ENCODE measurements at places on chromosomes 2 and 18.

DNA sequence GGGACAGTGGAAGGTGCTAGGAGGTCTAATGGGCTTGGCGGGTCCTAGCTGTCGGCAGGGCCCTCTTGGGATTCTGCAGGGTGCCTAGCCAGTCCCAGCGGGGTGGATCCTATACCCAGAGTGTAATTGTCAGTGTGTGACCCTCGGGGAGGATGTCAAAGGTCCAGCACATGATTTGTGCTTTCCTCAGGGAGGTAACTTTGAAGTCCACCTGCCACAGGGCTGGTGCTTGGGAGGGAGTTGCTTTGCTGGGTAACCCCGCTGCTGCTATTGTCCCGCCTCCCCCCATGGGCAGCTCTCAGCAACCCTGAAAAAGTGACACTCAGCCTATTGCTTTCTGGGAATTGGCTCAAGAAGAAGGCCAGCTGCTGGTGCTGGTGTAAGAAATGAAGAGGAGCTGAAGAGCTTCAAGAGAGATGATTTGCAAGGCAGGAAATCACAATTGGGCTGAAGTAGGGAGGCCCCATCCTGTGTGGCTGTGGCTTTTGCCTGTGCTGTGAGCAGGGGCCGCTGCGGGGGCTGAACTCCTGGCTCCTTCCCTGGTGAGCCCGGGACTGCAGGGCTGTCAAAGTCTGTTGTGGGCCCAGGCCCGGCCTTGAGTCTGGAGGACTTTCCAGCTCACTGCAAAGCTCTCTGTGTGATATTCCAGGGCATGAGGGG lies 36.4 kb downstream of the EMILIN2 start:
- peak overlapping the region; percentile 89 for H3K27ac ChIP-seq
- peaks cover 35% of the 10 kb centered on the region for H3K4me1 ChIP-seq
- H3K27me3 ChIP-seq, result no peaks in the 10 kb centered on the region
- H3K4me3 ChIP-seq, result peak overlapping the region; percentile 43

- H3K36me3 ChIP-seq, result no peaks in the 10 kb centered on the region
- H3K27me3 ChIP-seq, result no peaks in the 10 kb centered on the region
- no peak for DNase-seq
- H3K27ac ChIP-seq, result no peak overlapping the region
Observed at GRCh38 chr2:150472511-150472899, 15.0 kb downstream of the RND3 start.

DNA sequence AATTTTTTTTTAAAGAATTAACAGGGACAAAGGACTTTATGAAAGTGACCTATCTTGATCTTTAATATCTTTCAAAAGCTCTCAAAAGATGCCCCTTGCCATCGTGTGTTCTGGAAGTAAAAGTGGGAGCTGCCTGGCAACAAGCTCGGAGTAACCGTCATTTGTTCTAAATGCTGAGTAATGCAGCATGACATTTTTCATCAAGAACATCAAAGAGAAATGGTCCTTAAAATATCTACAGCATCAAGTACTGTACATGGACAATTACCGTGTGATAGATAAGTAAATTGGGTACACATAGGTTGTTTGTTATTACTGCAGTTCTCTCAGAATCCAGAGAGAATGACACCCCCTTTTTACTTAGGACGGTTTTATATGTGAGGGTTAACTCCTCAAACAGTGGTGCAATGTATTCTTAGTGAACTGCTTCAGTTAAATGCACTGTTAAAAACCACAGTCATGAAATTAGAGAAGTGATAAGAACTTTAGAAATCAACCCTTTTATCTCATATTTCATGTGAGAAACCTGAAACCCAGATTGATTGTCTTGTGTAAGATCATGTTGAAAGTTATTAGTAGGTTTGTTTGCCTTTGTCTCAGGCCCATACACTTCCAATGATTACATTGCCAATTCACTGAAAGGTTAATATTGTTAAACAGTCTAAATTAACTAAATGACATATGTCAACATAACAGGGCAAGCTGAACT lies 90.6 kb upstream of the HNMT start:
- H3K27ac ChIP-seq, result no peak overlapping the region
- H3K4me3 ChIP-seq, result no peak overlapping the region
- H3K27me3 ChIP-seq, result no peaks in the 10 kb centered on the region
- no peaks in the 10 kb centered on the region for H3K36me3 ChIP-seq

DNA sequence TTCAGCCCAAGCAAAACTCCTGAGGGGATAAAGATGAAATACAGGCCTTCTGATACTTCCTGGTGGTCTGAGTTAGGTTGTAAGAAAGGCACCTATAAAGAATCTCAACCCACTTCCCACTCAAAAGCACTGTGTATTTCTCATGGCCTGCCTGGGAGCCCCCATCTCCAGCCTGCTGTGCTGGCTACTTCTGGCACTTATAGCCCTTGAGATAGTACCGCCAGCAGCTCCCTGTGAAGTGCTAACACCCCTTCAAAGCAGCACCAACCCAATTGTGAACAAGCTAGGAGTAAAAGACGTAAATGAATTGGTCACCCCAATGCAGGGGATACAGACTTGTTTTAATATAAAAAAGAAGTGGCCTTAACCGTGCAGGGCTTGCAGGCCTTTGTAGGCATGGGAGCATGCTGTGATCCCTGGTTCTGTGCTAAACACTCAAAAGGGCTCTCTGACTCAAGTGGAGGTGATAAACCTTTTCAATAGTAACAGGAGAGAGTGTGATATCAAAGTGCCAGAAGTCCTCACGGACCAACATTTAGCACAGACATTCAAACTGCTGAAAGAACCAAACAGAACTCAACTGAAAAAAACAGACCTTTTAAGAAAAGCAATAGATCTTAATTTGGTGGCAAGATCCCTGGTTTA lies 80.8 kb downstream of the RTN4 start:
- H3K36me3 ChIP-seq, result peaks cover 35% of the 10 kb centered on the region
- peaks cover 25% of the 10 kb centered on the region for H3K4me1 ChIP-seq
- no peak for DNase-seq

- no peak for DNase-seq
- H3K27me3 ChIP-seq, result peaks cover 23% of the 10 kb centered on the region
- H3K27ac ChIP-seq, result peak overlapping the region; percentile 92
- H3K36me3 ChIP-seq, result peaks cover 41% of the 10 kb centered on the region
Observed at GRCh38 chr2:225040856-225041206, 1.4 kb downstream of the DOCK10 start.

DNA sequence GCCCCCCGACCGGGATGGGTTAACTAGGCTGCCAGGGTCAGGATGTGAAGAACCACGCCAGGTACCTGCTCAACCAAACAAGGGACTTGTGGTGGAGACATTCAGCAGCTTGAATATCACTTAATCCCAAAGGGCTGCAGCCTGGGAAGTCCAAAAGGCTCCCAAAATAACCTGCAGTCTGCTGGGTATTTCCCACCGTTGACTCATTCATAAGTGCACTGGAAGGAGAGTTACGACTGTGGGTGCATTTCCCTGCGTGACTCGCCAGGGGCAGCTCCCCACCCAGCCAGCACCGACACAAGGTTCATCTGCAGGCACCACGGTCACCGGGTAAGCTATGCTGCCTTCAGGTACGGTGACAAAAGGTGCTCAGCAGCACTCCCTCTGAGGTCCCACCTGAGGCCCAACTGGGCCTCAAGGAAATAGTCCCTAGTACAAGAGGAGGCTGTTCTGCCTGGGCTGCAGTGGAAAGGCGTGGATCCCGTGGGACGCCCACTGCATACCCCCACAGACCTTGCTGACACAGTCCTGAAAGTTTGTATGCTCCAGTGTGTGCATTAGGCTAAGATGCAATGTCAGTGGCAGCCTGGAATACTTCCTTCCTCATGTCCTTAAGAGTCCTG lies 86.5 kb downstream of the UXS1 start:
- no peaks in the 10 kb centered on the region for H3K27me3 ChIP-seq
- no peak overlapping the region for H3K27ac ChIP-seq
- H3K36me3 ChIP-seq, result peaks cover 18% of the 10 kb centered on the region

- peaks cover 37% of the 10 kb centered on the region for H3K36me3 ChIP-seq
- no peaks in the 10 kb centered on the region for H3K27me3 ChIP-seq
- no peak for DNase-seq
- no peak overlapping the region for H3K4me3 ChIP-seq
Observed at GRCh38 chr2:58156780-58157179, 84.3 kb downstream of the FANCL start.

DNA sequence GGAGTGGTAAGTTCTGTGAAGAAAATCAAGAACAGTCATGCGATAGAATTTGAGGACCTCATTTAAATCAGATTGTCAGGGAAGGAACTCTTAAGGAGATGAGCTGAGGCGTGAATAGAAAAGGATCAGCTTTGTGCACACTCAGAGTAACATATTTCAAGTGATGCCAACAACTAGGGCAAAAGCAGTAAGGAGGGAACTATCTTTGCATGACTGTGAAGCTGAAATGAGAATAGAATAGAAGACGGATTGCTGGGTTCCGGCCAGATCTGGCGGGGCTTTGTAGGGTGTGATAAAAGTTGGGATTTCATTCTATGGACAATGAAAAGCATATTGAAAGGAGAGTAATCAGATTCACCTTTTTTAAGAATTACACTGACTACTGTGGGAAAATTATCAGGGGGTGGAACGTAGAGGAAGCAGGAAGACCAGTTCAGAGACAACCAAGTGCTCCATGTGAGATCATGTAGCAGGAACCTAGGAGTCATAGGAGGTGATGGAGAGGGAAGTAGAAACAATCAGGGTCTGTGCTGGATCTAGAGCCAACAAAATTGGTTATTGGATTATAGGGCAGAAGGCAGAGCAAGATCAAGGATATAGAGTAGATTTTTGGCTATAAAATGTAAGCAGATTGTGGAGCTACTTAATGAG lies 884.3 kb downstream of the DCC start:
- no peaks in the 10 kb centered on the region for H3K36me3 ChIP-seq
- H3K27ac ChIP-seq, result no peak overlapping the region
- H3K4me3 ChIP-seq, result no peak overlapping the region
- H3K4me1 ChIP-seq, result no peaks in the 10 kb centered on the region
- no peak for DNase-seq

DNA sequence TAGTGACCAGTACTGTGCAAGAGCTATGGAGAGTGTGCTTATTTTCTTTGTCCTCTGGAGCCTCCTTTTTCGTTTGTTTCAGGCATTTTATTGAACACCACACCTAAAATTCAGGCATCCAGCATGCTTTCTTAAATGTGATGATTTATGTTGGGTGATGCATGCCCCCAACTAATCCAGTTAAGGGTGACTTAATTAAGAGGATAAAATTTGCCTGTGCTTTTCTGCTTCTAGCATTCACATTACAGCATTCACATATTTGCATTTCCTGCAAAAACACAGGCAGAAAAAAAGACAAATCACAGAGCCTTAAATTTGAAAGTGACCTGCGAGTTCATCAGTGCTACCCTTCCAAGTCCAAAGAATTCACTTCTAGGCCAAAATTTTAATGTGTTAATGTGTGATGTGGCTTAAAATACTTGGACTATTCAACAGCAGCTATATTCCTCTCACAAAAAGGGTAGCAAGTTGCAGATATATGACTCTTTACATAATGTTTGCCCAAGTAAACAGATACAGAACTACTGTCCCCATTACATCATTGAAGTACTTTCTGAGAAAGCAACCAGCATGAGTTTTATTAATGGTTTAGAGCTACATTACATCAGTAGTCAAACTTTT lies 286.5 kb downstream of the THSD7B start:
- no peaks in the 10 kb centered on the region for H3K36me3 ChIP-seq
- no peak for DNase-seq
- no peak overlapping the region for H3K27ac ChIP-seq
- no peaks in the 10 kb centered on the region for H3K4me1 ChIP-seq

DNA sequence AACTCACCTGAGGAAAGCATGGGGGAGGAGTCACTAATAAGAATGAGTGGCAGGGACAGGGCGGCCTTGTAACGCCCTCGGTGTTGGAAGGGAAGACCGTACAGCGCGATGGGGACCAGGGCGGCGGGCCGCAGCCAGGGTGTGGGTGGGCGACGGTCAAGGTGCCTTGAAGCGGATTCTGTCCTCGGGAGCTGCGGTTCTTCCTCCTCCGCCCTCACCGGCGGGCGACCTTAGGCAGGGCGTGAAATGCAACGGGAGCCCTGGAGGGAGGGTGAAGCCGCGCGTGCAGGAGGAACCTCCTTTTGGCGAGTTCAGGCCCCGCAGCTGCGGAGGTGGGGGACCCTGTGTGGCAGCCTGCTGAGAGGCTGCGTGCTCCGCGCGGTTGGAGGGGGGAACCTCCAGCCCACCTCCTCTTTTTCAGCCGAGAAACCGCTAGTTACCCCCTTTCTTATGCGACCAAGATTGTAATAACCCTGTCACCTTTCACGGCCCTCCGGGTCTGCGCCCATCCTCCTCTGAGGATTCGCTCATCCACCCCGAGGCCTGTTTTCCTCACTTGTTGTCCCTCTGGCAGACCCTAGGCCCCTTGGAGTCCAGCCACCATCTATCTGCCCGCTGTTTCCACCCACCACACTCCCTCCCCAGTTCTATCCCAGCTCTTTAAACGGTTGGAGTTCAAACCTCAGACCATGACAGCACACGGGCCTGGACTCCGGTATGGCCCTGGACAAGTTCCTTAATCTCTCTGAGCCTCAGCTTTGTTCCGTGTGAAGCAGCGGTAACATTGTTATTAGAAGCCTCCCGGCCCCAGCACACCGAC lies 823 bp upstream of the RNU2-63P start:
- H3K4me1 ChIP-seq, result peaks cover 14% of the 10 kb centered on the region
- peak overlapping the region; percentile 98 for H3K27ac ChIP-seq
- no peaks in the 10 kb centered on the region for H3K27me3 ChIP-seq
- DNase-seq, result no peak
- no peaks in the 10 kb centered on the region for H3K36me3 ChIP-seq

GRCh38 chr2:20451761-20452499 lies 5.1 kb downstream of the RHOB start:
- H3K36me3 ChIP-seq, result peaks cover 22% of the 10 kb centered on the region
- peaks cover 23% of the 10 kb centered on the region for H3K27me3 ChIP-seq
- no peak overlapping the region for H3K27ac ChIP-seq
- no peak for DNase-seq

GRCh38 chr2:96157649-96158553 lies 12.7 kb upstream of the DUSP2 start:
- H3K4me3 ChIP-seq, result peak overlapping the region; percentile 60
- H3K36me3 ChIP-seq, result peaks cover 8% of the 10 kb centered on the region
- H3K27me3 ChIP-seq, result no peaks in the 10 kb centered on the region
- H3K4me1 ChIP-seq, result peaks cover 65% of the 10 kb centered on the region

- H3K4me1 ChIP-seq, result no peaks in the 10 kb centered on the region
- no peak for DNase-seq
- no peak overlapping the region for H3K27ac ChIP-seq
- H3K36me3 ChIP-seq, result no peaks in the 10 kb centered on the region
- no peak overlapping the region for H3K4me3 ChIP-seq
- H3K27me3 ChIP-seq, result no peaks in the 10 kb centered on the region
Observed at GRCh38 chr2:183371545-183371944, 247.3 kb downstream of the NUP35 start.

DNA sequence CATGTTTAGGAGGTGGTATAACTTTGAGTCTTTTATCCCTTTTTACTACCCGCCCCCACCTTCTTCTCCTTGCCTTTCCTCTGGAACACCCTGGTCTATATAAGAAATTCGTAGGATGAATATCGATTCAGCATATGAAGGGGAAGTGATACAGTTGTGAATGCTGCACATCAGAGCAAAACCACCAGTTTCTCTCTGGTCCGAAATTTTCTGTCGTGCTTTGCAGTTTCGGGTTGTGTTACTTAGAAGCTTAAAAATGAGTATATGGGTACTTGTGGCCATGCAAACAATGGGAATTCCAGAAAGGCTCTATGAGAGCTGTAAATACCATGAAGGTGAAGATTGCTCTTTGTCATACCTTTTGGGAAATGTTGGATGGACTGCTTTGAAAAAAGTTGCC lies 60.6 kb downstream of the DAW1 start:
- no peaks in the 10 kb centered on the region for H3K36me3 ChIP-seq
- DNase-seq, result no peak
- no peaks in the 10 kb centered on the region for H3K27me3 ChIP-seq
- no peak overlapping the region for H3K4me3 ChIP-seq
- H3K27ac ChIP-seq, result no peak overlapping the region
- no peaks in the 10 kb centered on the region for H3K4me1 ChIP-seq

- no peaks in the 10 kb centered on the region for H3K36me3 ChIP-seq
- no peak for DNase-seq
- H3K27me3 ChIP-seq, result no peaks in the 10 kb centered on the region
- no peaks in the 10 kb centered on the region for H3K4me1 ChIP-seq
Observed at GRCh38 chr2:129253461-129253812, 726.0 kb upstream of the RAB6C start.

All from activated T-helper 2 cell treated with anti-CD3 and anti-CD28 coated beads, Interferon-gamma antibody, Interleukin-2, Interleukin-4, amounts not matched to agents 10 μg/mL and 5 μg/mL and 100 μg/mL, durations not matched to agents 14 hours and 24 hours and 36 hours (primary cell).